Thymus (tissue), 14 donors: ENCODE measurements at places on chromosomes 13 and 19. TPM values are rescaled to one million over a fixed set of nuclear protein-coding genes. Genes with fewer than 3 reads are reported as not detected.

ICAM4 gene
- 3.8 TPM for polyA plus RNA-seq

ERICH6B gene
- polyA plus RNA-seq, result not detected

PSG6 gene
- 0.11 TPM for polyA plus RNA-seq

COL5A3 gene
- polyA plus RNA-seq, result 10.7 TPM

SHD gene
- polyA plus RNA-seq, result 0.57 TPM

CRB3 gene
- polyA plus RNA-seq, result 7.0 TPM

ZNF253 gene
- polyA plus RNA-seq, result 9.3 TPM

KLF1 gene
- 0.09 TPM for polyA plus RNA-seq

C19orf67 gene
- 0.18 TPM for polyA plus RNA-seq

CSNK1G2 gene
- 80.9 TPM for polyA plus RNA-seq

ZNF43 gene
- polyA plus RNA-seq, result 14.1 TPM

GRIN3B gene
- 0.09 TPM for polyA plus RNA-seq

ETV2 gene
- polyA plus RNA-seq, result 1.5 TPM

ZIC2 gene
- 0.30 TPM for polyA plus RNA-seq

PRTN3 gene
- polyA plus RNA-seq, result 15.4 TPM

PTGIR gene
- 7.8 TPM for polyA plus RNA-seq

TMEM59L gene
- 0.96 TPM for polyA plus RNA-seq

LGALS7B gene
- 234 TPM for polyA plus RNA-seq

ZNF530 gene
- polyA plus RNA-seq, result 3.9 TPM

AMER2 gene
- 0.05 TPM for polyA plus RNA-seq
